ENCODE measurements at places on chromosomes 11 and 22.

- no peak for DNase-seq
These were observed 14.4 kb downstream of the NFAM1 start for GRCh38 chr22:42417645-42418305.

DNA sequence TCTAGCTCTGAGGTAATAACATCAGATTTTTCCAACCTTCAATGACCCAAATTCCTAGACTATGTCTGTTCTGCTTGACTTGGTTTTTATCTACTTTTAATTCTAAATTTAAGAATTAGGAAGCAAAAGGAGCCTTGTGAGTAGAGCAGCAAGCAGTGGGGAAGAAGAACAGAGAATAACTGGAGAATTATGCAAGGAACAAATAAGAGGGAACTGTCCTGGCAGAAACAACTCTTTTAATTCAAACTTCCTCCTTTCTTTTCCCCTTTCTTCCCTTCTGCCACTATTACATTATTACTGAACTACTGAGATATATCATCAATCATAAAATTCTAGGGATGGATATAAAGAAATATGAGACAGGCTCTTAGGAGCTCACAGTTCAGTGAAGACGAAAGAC, 276.1 kb downstream of the SBF2 start:
- no peak for DNase-seq

GRCh38 chr22:37121887-37122591, 12.5 kb upstream of the TMPRSS6 start:
- peak; percentile 37 for DNase-seq

- DNase-seq = no peak
These were observed at the start of gene NPAS4 for GRCh38 chr11:66420671-66421476. Gene NPAS4, plus strand, starts transcription at chr11:66421035. Its CDS starts 145 bp downstream, at chr11:66421180.

GRCh38 chr22:46150655-46151477, 540 bp downstream of the PPARA start:
- peak; percentile 54 for DNase-seq

DNA sequence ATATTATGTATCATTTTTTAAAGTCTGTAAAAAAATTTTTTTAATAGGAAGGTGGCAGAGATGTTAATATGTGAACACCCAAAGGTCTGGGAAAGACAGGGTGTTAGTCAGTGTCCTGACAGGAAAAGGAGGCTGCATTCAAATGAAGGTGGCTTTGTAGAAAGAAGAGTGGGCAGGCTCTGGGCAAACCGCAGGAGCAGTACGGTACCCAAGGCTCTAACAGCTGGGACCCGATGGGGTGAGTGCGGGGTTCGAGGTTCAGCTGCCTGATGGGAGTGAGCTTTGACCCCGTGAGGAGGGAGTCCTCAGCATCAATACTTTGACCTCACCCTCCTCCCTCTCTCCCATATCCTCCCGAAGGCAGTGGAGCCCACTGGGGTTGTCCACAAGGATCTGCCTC, 142.5 kb downstream of the C11orf91 start:
- DNase-seq = no peak

DNA sequence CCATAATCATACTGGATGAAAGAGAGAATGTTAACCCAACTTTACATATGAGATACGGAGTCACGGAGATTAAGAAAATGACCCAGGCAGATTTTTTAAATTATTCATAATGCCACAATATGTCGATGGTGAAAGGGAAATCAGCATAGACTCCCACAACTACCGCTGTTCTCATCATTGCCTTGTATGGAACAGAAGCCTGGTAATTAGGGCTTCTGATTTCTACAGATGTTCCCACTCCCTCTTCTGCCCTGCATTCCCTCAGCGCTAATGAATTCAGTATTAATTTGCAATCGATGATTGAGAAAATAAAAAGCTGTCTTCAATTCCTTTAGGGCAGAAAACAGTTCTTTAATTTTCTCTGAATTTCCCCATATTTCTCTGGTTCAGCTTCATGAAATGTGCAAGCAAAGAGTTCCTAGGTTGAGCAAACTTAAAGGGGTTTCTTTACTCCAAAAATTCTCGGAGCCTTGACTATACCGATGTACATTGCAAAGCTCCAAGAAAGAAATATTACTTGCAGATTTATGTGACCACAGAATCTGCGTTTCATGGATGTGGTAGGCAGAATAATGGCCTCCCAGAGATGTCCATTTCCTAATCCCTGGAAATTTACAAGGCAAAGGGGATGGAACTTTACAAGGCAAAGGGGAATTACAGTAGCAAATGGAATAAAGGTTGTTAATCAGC, 134.9 kb upstream of the ZC3H12C start:
- DNase-seq = no peak

GRCh38 chr11:33461369-33462125, 204.4 kb downstream of the HIPK3 start:
- DNase-seq = no peak

DNA sequence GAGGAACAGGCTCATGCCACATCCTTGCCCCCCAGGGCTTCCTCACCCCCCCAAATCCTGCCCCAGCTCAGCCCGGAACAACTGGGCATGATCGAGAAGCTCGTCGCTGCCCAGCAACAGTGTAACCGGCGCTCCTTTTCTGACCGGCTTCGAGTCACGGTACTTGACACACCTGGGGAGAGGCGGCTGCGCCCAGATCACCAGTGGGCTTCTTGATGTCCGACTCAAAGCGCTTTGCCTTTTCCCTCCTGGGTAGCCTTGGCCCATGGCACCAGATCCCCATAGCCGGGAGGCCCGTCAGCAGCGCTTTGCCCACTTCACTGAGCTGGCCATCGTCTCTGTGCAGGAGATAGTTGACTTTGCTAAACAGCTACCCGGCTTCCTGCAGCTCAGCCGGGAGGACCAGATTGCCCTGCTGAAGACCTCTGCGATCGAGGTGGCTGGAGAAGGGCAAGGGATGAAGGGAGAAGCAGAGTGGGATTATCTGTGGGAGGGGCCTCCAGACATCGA, 3.5 kb downstream of the NR1H3 start:
- no peak for DNase-seq

DNA sequence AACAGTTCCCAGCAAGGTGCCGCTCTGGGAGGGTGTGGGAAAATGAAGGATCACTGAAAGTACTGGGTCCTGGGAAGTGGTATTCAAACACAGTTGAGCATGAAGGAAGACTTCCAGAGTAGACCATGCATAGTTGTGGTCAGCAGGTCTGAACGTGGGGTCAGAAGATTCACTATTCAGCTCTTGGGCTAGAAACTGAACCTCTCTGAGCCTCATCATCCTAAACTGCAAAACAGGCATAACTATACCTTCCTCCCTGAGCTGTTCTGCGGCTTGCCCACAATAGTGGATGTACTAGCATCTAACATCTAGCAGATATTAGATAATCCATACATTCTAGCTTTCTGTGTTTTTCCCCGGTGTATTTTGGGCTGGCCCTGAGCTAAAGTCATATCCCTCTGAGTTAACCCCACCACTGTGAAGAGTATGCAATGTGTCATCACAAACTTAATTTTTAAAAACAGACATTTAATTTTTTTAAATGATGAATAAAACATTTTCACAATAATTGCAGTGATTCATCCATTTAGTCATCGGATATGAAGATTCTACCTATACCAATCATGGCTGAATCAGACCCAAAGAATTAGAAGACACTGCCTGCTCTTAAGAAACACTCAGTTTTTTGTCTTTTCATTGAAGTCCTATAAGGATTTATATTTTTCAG, 179.1 kb downstream of the BLID start:
- no peak for DNase-seq
